Retinal pigment epithelial cell (primary cell): ENCODE measurements at places on chromosomes 3 and 15.

GRCh38 chr3:5071061-5071460 is 51.0 kb upstream of the ARL8B start:
- DNase-seq = no peak

GRCh38 chr15:55829826-55830225 is 86.9 kb upstream of the PRTG start:
- DNase-seq = no peak

DNA sequence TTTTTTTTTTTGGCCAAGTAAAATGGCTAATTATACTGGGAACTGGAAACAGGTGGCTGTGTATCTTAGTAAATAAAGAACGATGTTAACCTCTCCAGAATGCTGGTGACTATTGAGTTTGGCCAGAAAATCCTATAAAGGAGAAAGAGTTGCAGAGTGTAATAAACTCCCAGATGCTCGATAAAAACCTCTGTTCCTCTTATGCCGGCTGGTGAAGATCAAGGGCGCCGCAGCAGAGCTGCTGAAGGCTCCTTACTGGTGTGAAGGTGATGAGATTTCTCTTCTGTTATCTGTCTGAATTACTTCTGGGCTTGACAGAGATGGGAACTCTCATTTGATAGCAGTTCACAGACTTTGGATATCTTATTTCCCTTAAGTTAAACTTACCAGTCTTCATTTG is 104.6 kb downstream of the PTPRG start:
- DNase-seq = no peak

DNA sequence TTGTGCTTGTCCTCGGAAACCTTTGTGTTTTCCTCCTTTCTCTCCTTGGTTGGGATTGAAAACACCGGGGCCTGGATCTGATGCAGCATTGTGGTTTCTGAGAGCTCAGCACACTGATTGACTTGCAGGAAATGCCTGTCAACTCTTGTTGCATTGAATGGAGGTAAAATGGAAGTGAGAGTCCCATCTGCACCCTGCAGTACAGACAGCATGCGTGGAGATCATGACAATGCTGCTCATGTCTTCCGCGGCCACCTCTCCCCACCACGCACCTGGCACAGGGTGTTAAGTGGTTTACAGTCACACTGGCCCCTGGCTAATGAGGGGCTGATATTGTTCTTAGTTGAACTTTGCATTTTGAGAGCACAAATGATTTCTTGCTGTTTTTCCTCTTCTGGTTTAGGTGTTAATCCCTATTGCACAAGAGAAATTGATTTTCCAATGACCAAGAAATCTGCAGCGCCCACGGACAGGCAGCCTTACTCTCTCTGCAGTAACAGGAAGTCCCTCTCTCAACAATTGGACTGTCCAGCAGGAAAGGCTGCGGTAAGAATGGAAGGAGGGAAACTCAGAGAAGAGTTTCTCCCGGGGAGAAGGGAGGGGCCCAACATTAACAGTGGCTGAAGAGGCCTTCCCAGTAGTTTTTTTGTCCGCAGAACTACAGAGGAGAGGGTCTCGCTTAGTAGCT is 58.5 kb downstream of the STARD5 start:
- no peak for DNase-seq

DNA sequence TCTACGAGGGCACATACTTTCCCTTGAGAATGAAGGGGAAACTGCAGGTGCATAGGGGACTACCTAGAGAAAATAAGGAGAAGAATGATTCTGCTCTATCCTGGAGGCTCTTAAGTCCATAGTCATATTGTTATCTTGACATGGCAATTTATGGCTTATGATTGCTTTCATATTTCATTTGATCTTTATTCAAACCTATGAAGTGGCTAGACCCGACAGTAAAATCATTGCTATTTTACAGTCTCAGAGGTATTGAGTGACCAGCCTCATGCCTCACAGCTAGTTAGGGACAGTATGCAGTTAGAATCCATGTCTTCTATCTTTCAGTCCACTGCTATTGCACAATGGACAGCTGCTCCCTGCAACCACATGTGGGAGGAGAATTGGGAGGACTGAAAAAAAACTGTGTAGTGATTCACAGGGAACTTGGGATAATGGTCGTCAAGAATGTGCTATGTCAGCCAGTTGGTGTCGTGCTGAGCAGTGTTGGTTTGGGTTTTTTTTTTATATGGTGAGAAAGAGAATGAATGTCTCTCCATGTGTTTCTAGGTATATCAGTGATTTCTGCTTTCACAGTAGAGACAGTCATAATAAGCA is 63.2 kb upstream of the SPPL2A start:
- DNase-seq = peak; percentile 34

GRCh38 chr3:149382518-149382917 is 5.1 kb upstream of the TM4SF1 start:
- no peak for DNase-seq

DNA sequence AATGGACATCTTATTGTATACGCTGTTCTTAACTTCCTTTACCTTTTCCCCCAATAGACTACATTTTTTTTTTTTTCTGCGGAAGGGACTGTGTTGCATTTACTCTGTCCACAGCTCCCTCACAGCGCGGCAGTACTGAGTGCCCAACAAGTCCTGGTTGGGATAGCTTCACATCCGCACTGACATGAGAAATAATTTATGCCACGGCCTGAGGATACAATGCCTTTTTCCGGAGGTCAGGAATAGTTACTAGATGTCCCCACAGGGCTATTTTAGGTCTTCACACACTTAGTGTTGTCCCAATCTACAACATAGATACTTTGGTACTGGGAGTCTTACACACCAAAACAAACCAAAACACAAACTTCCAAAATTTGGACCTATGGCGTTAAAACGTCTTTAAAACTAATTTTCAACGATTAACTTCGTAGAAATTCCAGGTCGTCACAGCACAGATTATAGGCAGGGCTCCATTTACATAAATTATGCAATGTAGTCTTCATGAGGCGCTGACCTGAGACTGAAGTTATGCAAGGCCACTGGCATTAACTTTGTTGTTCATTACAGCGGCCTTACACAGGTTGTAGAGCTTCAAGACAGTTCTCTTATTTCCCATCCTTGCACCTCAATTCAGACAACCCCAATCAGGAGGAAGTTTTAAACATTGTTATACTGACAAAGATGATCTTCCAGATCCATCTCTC is 989 bp upstream of the PPIB start:
- no peak for DNase-seq

DNA sequence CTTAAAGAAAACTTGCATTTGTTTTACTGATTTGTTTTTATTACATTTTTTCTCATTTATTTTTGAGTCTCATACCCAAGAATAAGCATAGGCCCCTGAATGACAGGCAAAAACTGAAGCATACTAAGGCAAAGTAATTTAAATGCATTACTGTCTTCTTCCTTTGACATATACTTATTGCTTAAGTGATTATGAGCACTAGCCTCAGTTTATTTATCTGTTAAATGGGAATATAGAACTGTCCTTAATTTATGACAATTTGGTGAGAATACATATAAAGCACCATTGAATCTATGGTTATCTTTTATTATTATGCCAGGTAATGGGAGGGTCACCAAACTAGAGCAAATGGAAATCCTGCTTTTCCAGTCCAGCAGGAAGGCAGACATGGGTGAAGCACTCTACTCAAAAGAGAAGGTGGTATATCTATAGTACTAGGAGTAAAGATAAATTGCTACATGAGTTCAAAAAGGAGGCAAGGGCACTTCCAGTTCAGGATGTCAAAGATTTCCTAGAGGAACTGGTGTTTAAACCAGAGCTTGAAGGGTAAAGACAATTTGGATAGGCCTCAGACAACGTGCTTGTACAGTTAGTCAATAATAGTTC is 435.0 kb downstream of the FOXP1 start:
- no peak for DNase-seq

- DNase-seq = no peak
These were observed 42.3 kb downstream of the ZDHHC19 start for GRCh38 chr3:196168808-196169391.

DNA sequence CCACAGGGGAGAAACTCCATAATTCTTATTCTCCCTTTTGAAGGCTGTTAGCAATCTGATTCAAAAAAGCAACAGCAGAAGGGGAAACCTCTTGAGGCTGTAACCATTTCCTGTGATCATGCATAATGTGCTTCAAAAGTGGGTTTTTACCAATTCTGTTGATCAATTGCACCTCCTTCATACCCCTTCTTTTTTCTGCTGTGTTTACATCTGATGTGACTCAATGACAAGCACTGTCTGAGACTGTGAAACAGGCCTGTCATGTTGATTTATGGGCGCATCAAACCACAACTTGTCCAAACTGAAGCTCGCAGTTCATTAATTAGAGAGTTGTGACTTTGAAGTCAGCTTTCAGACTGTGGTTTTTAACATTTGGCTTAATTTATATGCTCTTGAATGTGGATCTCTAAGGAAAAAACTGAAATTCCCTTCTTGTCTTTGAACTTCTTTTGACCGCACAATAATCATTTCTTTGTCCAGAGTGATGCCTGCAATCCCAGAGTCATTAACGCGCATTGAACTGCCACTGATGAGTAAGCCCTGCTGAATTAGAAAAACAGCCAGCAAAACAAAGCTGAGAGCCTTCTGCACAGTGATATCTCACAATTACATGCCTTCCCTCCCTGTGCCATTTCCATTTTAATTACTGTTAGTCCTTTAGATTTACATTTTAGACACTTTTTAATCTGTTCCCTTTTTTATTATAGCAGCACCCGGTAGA is 532.8 kb downstream of the FOXP1 start:
- DNase-seq = no peak

- no peak for DNase-seq
These were observed 57.3 kb downstream of the ROBO2 start for GRCh38 chr3:77096966-77097890.

DNA sequence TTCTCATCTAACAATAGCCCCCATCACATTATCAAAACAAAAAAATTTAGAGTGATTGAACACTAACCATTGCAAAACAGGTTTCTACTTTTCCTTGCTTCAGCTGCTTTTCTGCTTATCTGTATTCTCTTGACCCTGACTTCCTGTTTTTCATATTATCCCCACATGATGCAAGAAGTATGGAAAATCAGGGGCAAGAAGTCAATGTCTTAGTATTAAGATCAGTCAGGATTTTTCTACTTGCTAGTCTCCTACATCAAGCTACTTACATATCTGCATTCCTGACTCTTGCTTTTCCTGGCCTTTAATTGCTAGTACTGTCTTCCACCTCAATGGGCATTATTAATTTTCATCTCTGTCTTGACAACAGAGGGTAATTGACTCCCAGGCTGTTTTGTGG is 300.2 kb downstream of the OTOL1 start:
- DNase-seq = peak; percentile 73

DNA sequence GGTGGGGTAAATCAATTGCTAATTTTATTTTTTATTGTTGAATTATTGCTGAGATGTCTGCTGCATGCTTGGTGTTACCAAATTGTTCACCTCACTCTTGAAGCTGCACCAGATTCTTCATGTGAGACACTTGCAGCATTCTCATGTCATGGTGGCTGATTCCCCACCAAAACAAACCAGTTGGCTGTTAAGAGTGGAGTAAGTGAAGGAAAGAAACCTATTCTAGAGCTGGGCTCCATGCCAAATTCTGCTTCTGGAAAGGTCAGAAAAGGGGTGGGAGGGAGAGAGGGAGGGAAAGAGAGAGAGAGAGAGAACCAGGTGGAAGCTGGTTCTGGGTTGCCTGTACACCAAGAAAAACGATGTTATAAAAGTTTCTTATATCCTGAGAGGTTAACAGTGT is 317.5 kb upstream of the THRB start:
- DNase-seq = no peak

GRCh38 chr3:49715611-49716121 is 3.8 kb downstream of the AMIGO3 start:
- no peak for DNase-seq
